Esophagus mucosa (tissue), 1 donor: ENCODE measurements at places on chromosomes 11 and 22. TPM values are rescaled to one million over a fixed set of nuclear protein-coding genes. Genes with fewer than 3 reads are reported as not detected.

GSC2 gene
- total RNA-seq, result not detected

SMDT1 gene
- total RNA-seq, result 86.4 TPM

C11orf58 gene
- total RNA-seq, result 60.0 TPM

C11orf16 gene
- total RNA-seq, result not detected

CELSR1 gene
- total RNA-seq, result 36.0 TPM

SCO2 gene
- 1.2 TPM for total RNA-seq

HEPN1 gene
- total RNA-seq, result not detected

MUC5B gene
- 16.0 TPM for total RNA-seq

NXPE1 gene
- not detected for total RNA-seq

MMP7 gene
- 23.7 TPM for total RNA-seq

IGSF9B gene
- total RNA-seq, result 1.5 TPM

KRTAP5-10 gene
- total RNA-seq, result 0.16 TPM

MRGPRE gene
- total RNA-seq, result not detected

ABCC8 gene
- total RNA-seq, result not detected

SLC35E4 gene
- 2.0 TPM for total RNA-seq

ZBTB16 gene
- 5.4 TPM for total RNA-seq

FOSL1 gene
- total RNA-seq, result 28.9 TPM

PANX2 gene
- 0.92 TPM for total RNA-seq

RPL27A gene
- total RNA-seq, result 1,154 TPM

E2F8 gene
- 5.2 TPM for total RNA-seq

CTSW gene
- total RNA-seq, result not detected

ZNF408 gene
- total RNA-seq, result 6.7 TPM

USH1C gene
- total RNA-seq, result 0.12 TPM

CEND1 gene
- total RNA-seq, result not detected

STARD10 gene
- total RNA-seq, result 68.8 TPM

SLC22A12 gene
- not detected for total RNA-seq

C1QTNF6 gene
- total RNA-seq, result 2.0 TPM

RBFOX2 gene
- 42.9 TPM for total RNA-seq

LRP5 gene
- 15.9 TPM for total RNA-seq

NPAS4 gene
- total RNA-seq, result not detected

RNF26 gene
- total RNA-seq, result 22.2 TPM

TNNI2 gene
- 4.4 TPM for total RNA-seq

LDLRAD3 gene
- 7.2 TPM for total RNA-seq

RTN4R gene
- total RNA-seq, result 3.9 TPM

OR52N4 gene
- total RNA-seq, result not detected

HIRA gene
- total RNA-seq, result 15.8 TPM

OR11H1 gene
- not detected for total RNA-seq

MOV10L1 gene
- 0.12 TPM for total RNA-seq

SHISAL1 gene
- total RNA-seq, result 0.08 TPM

CARNS1 gene
- total RNA-seq, result 0.20 TPM

OR8D1 gene
- not detected for total RNA-seq

TIRAP gene
- total RNA-seq, result 5.8 TPM

GAB4 gene
- not detected for total RNA-seq

ESAM gene
- total RNA-seq, result 8.5 TPM

PYGM gene
- total RNA-seq, result 0.44 TPM

CYB5R2 gene
- 24.0 TPM for total RNA-seq

MAP6 gene
- 0.32 TPM for total RNA-seq

FERMT3 gene
- total RNA-seq, result 2.4 TPM

DNAJC4 gene
- total RNA-seq, result 16.7 TPM

MIOX gene
- not detected for total RNA-seq
